SK-MEL-5 (cell line): ENCODE measurements at places on chromosomes 7 and 10. TPM values are rescaled to one million over a fixed set of nuclear protein-coding genes. Genes with fewer than 3 reads are reported as not detected.

GRCh38 chr10:4807761-4808507 lies 18.1 kb upstream of the AKR1E2 start:
- no peak for DNase-seq

RTKN2 gene
- total RNA-seq, result 0.98 and 1.4 TPM in 2 replicates

DNA sequence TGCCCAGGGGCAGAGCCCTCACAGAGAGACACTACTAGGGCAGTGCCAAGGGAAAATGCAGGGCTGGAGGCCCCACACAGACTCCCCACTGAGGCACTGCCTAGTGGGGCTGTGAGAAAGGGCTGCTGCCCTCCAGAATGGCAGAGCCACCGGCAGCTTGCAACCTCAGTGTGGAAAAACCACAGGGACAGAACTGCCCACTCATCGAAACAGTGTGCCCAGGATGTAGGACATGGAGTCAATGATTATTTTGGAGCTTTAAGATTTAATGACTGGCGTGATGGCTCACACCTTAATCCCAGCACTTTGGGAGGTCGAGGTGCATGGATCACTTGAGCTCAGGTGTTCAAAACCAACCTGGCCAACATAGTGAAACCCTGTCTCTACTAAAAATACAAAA lies 27.5 kb upstream of the MSS51 start:
- no peak for DNase-seq

GRCh38 chr7:98774884-98775283 lies 94.9 kb downstream of the TMEM130 start:
- no peak for DNase-seq

DNA sequence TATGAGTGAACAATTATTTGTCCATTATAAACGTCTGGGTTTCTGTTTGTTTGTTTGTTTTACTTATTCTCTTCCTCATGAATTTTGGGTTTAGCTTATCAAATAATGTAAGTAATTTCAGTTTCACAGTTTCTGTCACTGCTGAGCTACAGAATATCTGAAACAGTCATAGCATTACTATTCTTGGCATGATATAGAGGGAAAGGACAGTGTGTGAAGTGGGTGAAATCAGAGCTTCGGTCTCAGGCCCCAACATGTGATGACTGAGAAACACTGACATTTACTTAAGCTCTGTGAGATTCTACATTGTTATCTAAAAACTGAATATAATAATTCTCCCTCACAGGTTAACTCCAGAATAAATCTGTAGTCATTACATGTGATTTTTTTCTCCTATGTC lies 8.8 kb upstream of the OR6V1 start:
- no peak for DNase-seq

PCDH15 gene
- total RNA-seq, result 0.24 and 0.34 TPM in 2 replicates

DNA sequence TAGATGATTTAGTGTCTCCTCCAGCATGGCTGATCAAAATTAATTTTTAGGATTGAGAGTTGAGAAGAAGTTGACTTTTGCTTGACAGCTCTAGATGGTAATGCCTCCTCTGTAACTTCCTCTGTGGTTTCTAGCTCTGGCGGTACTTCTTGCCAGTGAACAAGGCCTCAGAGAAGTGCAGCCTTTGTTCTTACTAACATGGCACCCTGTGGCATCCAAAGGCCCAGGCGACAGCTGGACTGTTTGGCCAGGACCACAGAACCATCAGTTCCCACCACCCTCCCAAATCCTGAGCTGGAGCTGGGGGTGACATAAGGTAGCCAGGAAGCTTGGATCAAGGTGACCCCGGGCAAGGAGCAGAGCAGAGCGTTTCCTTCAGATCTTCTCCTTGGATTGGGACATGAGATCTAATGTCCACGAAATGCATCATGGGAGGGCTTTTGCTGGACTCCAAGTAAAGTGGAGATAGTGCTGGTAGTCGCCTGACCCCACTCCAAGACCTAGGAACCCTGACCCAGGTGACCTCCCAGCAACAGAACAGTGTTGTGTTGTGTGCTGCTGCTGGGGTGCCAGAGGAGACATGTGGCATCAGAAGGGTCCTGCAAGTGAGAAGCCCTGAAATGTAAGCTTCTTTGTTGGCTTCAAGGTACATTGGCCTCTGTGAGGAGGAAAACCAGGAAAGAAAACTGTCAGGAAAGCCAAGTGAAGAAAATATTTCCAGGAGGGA lies 41.8 kb downstream of the APBB1IP start:
- DNase-seq, result no peak

KCP gene
- 0.03 and 0.13 TPM in 2 replicates for total RNA-seq

CYP3A4 gene
- not detected in 2 replicates for total RNA-seq

DNA sequence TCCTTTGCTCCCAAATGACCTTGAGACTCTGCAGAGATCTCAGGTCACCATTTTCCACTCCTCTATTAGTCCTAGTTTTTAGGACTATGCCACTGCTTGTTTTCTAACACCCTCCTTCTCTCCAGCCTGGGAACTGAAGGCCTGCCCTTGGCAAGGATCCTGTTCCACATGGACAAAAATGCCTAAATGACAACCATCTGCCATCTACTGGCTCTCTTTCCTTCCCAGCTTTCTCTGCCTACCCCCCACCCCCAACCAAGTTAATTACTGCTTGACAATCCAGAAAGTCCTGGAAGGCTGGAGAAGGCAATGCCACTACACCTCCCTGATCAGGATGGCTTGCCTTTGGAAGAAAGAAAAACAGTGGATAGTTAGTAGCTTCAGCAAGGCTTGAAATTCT lies 44.8 kb upstream of the SP8 start:
- DNase-seq, result peak; percentile 30

GRCh38 chr10:29243066-29243465 lies 45.8 kb upstream of the LYZL1 start:
- no peak for DNase-seq
